ENCODE measurements at places on chromosomes 4 and X. TPM values are rescaled to one million over a fixed set of nuclear protein-coding genes. Genes with fewer than 3 reads are reported as not detected.

VCX3B gene
- total RNA-seq, result not detected

ABLIM2 gene
- total RNA-seq, result 0.24 TPM

CFP gene
- 0.06 TPM for total RNA-seq

LAGE3 gene
- 7.6 TPM for total RNA-seq

UNC5C gene
- 0.15 TPM for total RNA-seq

NAP1L3 gene
- 88.5 TPM for total RNA-seq

PPP1R2C gene
- not detected for total RNA-seq
